ENCODE measurements at places on chromosomes 5 and 9.
A peak's percentile ranks its signal among the peaks of the same experiment; 100 is the strongest.

GRCh38 chr5:170769898-170770416, 13.6 kb upstream of the GABRP start:
- DNase-seq = no peak

DNA sequence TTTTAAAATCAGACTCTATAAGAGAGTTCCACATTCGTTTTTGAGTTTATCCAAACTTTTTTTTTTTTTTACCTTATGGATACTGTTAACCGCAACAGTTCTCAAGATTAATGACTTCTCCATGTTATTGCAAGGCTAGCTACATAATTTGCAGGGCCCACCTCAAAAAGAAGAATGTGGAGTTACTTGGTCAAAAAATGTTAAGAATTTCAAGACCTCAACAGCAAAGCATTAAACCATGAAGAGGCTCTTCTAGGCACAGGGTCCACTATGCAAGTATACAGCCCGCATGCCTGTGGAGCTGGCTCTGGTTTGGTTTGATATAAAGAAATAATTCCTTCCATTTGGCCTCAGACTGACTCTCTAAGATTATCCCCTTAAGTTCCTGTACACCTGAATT, 133.3 kb upstream of the TLX3 start:
- no peak for DNase-seq

- DNase-seq = no peak
These were observed 181.1 kb upstream of the SPEF2 start for GRCh38 chr5:35436400-35437057.

GRCh38 chr5:159465604-159466003, 135.3 kb upstream of the IL12B start:
- DNase-seq = no peak

- DNase-seq = no peak
These were observed 112.1 kb upstream of the LMX1B start for GRCh38 chr9:126501383-126502331.

DNA sequence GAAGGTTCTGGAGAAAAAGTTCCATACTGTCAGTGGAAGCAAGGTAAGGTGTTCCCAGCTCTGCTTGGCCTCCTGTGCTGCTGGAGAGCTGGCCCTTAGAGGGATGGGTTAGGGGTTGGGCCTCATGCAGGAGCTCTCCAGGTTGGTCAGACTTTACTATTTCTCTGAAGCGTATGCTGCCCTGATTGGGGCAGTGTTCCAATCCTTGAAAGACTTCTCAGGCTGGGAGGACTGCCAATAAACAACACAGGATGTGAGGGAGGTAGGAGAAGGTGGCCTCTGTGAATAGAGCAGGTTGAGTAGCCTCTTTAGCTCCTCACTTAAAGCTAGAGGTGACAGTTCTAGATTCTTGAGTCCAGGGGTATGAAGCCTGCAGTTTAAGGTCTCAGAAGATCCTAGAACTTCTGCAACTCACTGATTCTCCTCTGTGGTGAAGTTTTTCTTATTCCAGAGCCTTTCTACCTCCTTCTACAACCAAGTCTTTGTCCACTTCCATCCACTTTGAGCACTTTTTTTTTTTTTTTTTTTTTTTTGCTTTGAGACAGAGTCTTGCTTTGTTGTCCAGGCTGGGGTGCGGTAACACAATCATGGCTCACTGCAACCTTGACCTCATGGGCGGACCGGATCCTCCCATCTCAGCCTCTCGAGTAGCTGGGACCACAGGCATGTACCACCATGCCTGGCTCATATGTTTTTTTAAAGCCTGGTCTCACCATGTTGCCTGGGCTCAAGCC, 3.0 kb downstream of the HNRNPAB start:
- DNase-seq = no peak

DNA sequence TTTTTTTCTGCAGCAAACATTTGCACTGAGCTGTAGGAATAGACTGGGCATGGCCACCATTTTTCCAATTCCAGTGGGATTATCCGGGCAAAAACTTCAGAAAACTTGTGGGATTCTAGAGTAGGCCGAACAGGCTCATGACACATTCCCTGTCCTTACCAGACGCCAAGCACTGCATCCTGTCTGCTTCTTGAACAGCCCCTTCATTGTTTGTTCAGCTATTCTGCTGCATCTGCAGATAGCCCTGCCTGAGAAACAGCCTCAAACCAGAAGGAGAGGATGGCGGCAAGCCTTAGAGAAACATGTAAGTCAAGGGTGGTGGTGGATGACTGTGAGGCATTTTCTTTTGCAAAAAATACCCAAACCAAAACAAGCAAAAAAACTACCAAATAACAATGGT, 111.8 kb upstream of the NTRK2 start:
- no peak for DNase-seq

DNA sequence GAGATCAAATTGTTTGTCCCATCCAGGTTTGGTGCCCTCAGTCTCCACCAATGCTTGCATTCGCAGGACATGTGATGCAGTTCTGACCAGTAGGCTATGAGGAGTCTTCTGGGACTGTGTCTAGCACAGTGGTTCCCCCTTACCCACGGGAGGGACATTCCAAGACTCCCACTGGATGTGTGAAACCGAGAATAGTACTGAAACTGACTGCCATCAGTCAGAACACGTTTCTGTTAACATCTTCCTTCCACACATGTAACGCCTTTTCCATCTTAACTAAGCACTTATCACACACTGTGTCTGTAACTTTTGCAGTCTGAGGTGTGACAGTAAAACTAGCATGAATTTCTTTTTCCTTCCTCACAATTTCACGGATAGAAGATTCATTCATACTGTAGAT, 74.7 kb downstream of the PTTG1 start:
- DNase-seq = no peak

DNA sequence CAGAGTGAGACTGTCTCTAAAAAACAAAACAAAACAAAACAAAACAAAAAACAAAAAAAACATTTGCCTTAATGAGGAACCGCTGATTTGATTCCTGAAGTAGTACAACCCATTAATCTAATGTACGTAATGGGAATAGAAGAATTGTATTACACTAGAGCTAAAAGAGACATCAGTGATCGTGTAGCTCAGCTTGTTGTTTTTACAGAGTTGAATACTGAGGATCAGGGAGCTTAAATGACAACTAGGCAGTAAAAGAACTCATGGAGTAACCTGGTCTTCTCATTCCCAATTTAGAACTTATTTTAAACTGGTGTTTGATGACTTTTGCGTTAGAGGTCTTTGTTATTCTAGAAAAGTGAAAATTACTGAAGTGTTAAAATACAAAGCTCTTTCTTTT, 65.1 kb upstream of the SLC28A3 start:
- DNase-seq = no peak

GRCh38 chr9:128396970-128397613, 23.6 kb upstream of the CERCAM start:
- no peak for DNase-seq

- DNase-seq = no peak
These were observed 36.2 kb downstream of the SH3PXD2B start for GRCh38 chr5:172417983-172418630.

DNA sequence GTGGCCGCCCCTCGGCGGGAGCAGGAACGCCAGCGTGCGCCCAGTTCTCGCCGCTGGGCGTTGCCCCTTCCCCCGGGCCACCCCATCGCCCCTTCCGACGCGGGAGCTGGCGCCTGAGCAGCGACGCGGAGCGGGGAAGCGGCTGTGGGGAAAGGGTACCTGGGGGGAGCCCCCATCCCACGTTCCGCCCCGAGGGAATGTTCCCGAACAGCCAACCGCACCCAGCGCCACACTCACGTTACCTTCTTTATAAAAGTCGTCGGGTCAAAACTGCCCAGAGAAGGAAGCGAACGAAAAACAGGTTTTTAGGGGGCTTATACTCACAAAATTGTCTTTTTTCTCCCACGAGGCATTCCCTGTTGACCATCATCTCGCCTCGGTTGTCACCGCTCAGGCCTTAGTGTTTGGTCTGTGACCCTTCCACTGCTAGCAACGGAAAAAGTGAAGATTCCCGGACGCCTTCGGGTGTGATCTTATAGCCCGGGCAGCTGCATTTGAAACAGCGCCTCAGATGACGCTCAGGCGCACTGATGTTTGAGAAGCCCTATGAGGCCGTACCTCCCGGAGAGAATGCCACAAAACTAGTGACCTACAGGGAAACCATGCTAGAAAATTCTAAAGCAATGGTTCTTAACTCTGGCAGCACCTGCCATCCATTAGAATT, 475 bp upstream of the GOLM1 start:
- no peak for DNase-seq

DNA sequence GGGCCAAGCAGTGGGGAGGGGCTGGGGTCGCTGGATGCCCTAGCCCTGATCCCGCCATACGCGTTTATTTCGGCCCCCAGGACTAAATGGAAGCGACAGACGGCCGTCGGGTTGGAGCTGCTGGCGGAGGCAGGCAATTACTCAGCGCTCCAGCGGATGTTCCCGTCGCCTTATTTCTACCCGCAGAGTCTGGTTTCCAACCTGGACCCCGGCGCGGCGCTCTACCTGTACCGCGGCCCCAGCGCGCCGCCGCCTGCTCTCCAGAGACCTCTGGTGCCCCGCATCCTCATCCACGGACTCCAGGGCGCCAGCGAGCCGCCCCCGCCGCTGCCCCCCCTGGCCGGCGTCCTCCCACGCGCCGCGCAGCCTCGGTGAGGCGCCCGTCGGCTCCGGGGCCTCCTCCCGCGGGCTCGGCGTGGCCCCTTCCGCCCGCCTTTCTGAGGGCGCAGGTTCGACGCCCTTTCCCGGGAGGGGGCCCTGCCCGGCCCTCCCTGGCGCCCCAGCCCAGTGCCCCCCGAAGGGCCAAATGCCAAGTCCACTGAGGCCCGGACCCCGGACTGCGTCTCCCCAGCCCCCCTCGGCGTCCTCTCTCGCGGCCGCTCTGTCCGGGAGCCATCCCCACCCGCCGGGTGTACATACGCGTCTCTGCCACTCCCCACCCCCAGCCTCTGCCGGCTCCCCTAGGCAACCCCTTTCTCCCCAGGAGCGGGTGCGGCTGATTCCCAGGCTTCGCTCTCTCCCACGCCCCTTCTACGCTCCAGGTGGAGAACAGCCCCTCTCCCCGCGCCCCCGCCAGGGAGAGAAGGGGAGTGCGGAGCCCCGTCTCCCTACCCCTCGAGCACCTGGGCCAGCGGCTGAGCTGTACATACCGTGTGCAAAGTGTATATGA, 7.0 kb downstream of the BARHL1 start:
- no peak for DNase-seq

GRCh38 chr5:6719896-6720560, 6.8 kb downstream of the TENT4A start:
- no peak for DNase-seq

DNA sequence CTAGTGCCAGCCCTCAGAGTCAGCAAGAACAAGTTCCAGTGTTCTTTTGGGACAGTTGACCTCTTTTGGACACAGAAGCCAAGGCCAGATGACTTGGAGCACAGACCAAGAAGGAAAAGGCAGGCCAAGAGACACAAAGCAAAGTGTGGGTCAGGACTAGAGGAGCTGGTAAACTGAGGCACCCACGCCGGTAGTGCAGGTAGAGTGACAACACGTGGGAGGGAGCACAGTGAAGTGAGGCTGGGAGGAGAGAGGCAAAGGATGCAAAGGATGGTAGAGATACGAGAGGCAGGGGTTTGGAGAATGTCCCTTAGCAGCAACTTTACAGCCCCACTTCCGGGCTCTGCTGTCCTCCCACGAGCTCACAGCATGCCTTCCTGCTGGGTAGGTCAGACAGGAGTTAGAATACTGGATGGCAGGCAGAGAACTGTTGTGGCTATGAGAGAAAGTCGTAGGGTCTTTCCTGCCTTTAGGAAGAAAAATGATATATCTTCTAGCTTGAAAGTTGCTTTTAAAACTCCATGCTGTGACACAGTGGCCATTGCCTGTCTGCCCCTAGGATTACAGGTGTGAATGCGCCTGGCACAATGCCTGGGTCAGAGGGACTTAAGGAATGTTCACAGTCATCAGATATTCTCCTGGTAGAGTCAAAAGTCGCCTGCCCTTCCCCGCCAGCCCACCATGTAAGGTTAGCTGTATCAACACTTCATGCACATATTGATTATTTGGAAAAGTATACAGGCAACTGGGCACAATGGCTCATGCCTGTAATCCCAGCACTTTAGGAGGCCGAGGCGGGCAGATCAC, 97.9 kb downstream of the PDE8B start:
- no peak for DNase-seq

GRCh38 chr9:28810388-28811075, 1237.3 kb upstream of the C9orf72 start:
- DNase-seq = no peak

DNA sequence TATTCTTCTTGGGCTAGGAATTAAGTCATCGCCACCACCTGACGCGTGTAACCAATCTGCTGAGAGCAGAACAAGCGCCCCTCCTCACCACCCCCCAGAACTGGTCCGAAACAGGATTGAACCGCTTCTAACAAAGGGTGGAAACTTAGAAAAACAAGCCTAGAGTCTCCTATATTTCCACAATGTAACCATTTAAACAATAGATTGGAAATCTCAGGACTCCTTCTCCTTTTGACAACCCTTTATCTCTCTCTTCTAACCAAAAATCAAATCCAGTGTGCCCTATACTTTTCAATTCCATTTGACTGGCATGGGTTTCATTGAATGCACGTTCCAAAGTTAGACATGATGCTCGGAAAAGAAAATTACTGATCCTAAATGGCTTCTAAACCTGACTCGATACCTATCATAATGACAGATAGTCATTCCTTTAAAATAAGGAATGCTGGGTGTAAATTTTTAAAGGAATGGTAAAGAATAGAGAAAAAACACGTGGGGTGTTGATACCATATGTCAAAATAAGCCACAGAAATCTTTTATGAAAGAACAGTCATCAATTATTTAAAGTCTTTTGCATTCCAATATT, 1.2 kb downstream of the ARRDC3 start:
- DNase-seq = peak; percentile 22

DNA sequence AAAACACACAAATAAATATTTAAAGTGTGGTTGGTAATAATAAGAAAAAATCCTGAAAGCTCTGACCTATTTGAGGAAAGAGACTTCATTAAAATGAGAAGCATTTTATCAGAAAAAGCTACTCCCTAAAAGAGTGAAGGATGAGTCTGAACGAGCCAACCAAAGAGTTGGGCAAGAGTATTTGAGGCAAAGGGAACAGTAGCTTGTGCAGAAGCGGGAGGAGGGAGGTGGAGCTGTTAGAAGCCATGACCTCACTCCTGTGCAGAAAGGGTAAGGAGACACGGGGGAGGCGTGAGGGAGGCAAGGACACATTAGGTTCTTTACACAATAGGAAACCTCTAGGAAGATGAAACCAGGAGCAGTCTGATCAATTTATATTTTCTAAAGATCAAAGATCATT, 29.4 kb downstream of the SH3RF2 start:
- DNase-seq = no peak

GRCh38 chr5:59828623-59829022, 64.9 kb downstream of the PDE4D start:
- DNase-seq = no peak

DNA sequence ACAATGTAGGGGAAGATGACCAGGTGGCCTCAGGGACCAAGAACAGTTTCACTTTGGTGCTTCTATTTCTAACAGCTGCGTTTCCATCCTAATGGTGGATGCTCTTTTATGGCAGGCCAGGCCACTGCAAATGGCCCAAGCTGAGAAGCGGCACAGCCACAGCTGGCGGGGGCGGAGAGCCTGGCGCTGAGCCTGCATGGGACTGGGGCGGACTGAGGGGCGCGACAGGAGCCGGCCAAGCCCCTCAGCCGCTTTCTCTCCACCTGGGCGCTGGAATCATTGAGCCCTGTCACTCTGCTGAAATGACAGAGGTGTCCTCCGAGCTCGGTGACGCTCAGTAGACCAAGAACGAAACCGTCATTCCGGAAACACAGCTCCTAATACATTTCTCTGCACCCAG, 317.3 kb upstream of the PDE4D start:
- DNase-seq = no peak
